ENCODE measurements at places on chromosomes 6 and 20.

DNA sequence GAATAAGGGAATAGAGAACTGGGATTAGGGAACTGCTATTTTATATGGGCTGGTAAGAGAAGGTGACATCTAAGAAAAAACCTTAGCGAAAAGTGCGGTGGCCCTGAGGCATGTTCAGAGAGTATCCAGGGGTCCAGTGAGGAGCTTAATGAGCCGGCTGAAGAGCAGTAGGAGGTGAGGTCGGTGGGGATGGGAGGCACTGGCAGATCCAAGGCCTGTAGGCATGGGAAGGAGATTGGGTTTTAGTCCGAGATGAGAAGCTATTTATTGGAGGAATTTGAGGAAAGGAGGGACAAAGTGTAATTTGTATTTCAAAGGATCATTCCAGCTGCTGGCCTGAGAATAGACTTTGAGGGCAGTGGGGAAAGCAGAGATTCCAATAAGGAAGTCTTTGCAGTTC lies 123.8 kb downstream of the QKI start:
- DNase-seq: no peak

GRCh38 chr6:137044366-137045221 lies at the start of gene IL20RA:
TSS of gene IL20RA (minus strand) at chr6:137044965. CDS start at chr6:137044728, 237 bp downstream.
- peak; percentile 46 for DNase-seq

DNA sequence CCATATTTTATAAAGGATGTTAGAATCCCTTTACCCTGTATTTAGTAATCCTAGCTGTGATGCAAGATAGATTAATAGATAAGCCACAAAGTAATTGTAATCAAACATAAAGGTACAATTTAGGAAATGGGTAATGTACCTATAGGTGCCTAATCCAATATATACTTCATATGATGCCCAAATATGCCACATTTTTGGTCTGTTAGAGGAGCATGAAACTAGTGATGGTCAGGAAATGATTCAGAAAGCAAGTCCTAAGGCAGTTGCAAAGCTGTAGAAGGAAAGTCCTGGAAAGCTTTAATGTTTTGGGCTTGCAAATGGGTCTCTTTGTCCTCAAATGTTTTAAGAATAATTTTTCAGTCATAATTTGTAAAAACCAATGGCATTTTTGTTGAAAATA lies 76.6 kb upstream of the PTPRK start:
- DNase-seq: no peak

- no peak for DNase-seq
These were observed 337 bp downstream of the ESF1 start for GRCh38 chr20:13784271-13784892.

- DNase-seq: no peak
These were observed 25.4 kb upstream of the GMNN start for GRCh38 chr6:24749297-24749696.

DNA sequence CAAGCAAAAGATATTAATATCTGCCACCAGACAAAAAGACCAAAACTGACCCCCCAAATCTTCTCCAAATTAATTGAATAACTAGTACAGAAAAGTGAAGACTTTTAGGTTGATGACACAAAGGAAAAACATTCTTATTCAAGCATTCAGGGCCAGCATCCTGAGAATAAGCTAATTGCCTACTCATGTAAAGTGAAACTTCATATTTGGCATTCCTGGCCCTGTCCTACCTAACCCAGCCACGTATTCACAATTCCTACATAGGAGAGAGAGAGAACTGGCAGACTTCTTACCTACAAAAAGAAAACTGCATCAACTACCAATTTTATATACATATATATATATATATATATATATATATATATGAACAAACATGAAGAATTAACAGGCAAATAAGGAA lies 4.9 kb upstream of the ASCC3 start:
- DNase-seq: no peak

GRCh38 chr6:94196891-94197290 lies 777.5 kb upstream of the EPHA7 start:
- DNase-seq: no peak

DNA sequence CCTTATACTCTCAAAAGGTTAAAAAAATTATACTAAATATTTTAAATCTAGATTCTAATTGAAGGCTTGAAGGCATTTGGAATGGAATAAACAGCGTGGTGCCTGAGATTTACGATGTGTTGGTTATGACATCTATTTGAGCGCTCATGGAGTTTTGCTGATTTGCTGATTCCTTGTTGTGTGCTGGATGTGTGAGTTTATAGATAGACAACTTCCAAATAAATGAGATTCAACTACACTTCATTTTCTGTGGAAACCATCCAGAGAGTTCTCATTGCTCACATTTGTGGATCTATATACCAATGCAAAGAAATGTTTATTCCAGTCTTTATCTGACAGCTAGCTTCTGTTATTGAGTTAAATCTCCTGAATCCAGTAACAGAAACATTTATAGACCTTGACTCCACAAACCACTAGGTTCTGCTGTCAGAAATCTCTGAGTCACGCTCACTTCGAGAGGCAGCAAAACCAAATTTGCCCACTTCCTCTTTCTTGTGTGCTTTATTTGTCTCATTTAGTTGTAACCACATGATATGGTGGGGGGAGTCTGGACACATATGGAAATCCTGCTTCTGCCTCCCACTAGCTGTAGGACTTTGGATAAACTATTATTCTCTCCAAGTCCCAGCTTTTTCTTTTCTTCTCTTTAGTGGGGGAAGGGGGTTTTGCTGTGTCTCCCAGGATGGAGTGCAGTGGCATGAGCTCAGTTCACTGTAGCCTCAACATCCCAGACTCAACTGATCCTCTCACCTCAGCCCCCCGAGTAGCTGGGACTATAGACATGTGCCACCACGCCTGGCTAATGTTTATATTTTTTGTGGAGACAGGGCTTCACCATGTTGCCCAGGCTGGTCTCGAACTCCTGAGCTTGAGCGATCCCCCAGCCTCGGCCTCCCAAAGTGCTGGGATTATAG lies 54.5 kb downstream of the IPCEF1 start:
- DNase-seq: no peak

DNA sequence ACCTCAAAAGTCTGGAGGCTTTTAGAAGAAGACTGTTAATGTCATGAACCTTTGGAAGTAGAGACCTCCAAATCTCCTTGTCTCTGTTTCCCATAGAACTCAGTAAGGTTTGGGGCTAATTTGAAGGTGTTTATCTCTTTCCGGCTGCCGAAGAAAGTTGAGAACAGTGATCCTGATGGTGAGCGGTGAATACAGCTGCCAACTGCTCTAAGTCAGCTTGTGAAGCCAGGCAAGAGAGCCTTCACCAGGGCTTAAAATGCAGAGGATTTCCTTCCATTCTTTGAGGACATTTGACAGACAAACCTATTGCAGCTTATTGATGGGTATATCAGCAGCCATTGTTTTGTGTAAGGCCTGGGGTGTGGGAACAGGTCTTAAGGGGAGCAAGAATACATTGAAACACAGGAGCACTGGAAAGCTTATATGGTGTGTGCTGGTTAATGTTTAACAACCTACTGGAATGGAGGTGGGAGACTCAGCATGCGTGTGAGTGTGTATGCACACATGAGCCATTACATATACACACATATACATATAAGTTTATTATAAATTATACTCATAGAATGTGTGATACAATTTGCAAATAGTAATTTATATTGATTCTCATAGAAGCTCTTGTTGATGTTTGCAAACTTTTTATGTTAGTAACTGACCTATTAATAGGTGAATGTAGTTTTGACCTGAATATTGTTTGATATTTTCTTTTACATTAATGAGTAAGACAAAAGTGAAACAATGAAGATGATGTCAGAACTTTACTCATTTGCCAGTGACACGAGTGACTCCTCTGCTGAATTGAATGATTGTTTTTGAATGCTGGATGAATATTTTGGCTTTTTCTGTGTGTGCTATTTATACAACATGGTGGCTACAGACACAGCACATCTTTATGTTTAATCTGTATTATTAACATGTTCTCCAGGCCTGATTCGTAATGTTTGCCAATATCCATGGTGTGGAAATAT lies 18.1 kb downstream of the PLEKHG1 start:
- no peak for DNase-seq
